ENCODE measurements at places on chromosomes 12 and 14.

GRCh38 chr14:49861699-49862088 lies 9.1 kb upstream of the NEMF start:
- peak; percentile 26 for DNase-seq

DNA sequence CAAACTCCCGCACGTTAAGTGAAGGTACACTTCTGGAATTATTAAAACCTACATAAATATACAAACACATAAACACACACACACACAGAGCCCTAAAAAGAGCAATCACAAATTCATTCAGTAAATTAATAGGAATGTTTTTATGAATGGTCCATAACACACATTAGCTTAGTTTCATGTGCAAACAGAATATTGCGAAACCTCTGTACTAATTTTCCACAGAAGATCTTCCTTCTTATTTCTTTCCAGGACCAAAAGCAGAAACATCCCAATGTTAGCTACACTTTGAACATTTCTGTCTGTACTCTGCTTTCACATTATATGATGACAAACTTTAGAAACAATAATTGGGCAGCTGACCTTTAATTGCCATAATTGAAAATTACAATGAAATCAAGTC lies 101.6 kb downstream of the SOX5 start:
- no peak for DNase-seq

DNA sequence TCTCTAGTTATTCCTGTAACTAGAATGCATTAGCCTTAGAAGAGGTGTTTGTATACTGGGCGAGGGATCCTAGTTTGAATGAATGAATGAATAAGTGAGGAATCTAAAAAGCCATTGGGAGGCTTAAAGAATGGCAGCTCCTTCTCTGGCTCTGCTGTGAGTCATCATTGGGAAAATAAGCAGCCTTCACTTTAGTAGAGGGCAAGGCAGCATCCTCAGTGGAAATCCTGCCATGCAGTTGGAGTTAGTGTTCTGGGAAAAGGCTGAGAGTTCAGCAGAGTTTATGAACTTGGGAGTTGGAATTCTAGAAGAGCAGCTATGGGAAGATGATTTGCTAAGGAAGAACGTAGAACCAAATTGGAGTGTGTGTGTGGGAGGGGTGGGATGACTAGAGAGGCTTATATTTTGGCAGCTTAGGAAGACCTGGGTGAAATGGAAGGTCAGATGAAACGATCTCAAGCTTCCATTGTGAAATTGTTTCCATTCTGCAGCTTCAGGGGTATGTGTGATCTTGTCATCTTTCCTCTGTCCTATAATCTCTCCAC lies 120.8 kb downstream of the PTCSC3 start:
- DNase-seq, result no peak

DNA sequence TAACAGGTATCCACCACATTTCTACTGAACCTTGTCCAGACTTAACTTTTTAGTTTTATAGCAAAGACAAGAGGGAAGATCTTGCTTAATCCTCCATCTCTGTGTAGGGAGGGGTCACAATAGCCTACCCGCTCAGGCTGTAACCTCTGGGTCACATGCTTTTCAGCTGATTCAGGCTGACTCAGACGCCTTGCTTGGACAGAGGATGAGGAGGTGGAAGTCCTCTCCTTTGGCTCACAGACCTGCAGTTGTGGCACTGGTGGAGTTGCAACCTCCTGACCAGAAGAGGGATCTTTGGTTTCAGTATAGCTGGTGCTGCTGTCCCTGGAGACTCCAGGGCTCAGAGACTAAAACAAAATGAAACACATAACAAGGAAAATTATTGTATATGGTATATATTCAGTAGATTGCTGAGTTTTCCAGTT lies 16.2 kb downstream of the ACIN1 start:
- DNase-seq, result no peak

- DNase-seq, result no peak
Observed at GRCh38 chr12:111705672-111706071, 19.8 kb downstream of the ACAD10 start.

- DNase-seq, result no peak
Observed at GRCh38 chr14:77014004-77014604, 14.4 kb downstream of the IRF2BPL start.

GRCh38 chr12:60205500-60205899 lies 609.7 kb downstream of the SLC16A7 start:
- no peak for DNase-seq

DNA sequence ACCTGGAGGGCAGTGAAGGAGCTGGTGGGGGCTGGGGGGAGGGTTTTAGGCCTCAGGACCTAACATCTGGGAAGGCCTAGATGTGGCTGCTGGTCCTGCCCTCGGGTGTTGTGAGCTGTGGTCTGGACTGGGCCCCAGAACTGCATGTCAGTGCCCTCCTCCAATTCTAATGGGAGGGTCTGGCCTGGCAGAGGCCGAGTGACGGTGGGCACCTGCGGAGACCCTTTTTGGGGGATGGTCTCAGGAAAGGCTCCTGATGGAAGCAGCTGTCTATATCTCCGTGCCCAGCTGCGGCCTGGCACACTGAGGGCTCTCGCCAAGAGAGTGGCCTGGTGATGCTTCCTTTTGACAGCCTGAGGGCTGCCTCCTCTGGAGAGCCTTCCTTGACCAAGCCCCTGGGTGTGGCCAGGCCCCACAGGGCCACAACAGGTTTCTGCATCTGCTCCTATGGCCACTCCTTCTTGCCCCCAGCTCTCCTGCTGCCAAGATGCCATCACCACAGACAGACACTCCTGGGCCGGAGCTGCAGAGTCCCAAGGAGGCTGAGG lies 5.3 kb downstream of the EXOC3L4 start:
- DNase-seq, result no peak

DNA sequence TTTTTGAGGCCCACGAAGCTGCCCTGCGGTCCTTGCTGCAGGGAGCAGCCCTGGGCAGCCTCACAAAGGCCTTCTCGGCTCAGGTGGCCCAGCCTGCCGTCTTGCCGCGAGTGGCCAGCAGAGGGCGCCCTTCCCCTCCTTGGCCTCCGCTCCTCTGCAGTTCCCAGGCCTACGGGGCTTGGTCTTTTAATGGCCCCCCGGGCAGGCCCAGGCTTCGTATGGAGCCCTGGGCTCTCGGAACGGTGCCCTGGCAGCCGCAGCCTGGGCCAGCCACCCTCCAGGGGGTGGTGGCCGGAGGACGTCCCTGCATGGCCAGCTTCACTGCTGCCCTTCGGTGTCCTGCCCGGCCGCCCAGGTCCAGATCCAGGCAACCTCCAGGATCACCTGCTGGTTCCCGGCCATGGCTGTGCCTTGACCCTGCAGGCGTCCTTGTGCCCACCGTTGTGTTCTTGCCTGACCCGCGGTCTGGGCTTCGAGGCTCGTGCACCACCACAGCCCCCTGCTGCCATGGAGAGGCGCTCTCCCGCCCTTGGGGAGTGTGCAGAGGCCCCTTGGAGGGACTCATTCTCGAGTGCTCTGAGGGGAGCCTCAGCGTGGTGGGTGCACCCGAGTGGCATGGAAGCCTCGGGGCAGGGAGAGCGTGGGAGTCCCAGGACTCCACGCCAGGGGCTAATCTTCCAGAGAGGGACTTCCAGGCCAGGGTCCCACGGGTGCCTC lies 9.4 kb downstream of the ASPG start:
- DNase-seq, result peak; percentile 54

GRCh38 chr12:117347588-117347987 lies 13.8 kb downstream of the NOS1 start:
- DNase-seq, result no peak

GRCh38 chr14:101194373-101195308 lies 291.1 kb upstream of the RTL1 start:
- DNase-seq, result no peak

DNA sequence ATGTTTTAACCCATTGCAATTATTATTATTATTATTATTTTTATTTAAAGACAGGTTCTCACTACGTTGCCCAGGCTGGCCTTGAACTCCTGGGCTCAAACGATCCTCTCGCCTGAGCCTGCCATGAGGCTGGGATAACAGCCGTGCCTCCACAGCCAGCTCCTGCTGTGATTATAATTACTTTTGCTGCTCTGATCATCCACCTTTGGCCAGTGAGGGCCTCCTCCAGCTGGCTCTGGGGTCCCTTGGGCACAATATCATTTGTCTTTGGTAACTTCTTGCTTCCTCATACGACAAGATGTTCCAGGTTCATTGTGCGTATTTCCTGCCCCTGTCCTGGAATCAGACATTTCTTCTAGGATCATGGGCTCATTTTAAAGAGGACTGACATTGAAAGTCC lies 28.4 kb downstream of the LRTM2 start:
- no peak for DNase-seq

GRCh38 chr12:51390891-51391282 lies 319 bp downstream of the GALNT6 start:
- no peak for DNase-seq

- DNase-seq, result no peak
Observed at GRCh38 chr12:120980800-120981368, 2.5 kb downstream of the HNF1A start.

GRCh38 chr12:42445891-42446290 lies 119.9 kb downstream of the PPHLN1 start:
- DNase-seq, result no peak

DNA sequence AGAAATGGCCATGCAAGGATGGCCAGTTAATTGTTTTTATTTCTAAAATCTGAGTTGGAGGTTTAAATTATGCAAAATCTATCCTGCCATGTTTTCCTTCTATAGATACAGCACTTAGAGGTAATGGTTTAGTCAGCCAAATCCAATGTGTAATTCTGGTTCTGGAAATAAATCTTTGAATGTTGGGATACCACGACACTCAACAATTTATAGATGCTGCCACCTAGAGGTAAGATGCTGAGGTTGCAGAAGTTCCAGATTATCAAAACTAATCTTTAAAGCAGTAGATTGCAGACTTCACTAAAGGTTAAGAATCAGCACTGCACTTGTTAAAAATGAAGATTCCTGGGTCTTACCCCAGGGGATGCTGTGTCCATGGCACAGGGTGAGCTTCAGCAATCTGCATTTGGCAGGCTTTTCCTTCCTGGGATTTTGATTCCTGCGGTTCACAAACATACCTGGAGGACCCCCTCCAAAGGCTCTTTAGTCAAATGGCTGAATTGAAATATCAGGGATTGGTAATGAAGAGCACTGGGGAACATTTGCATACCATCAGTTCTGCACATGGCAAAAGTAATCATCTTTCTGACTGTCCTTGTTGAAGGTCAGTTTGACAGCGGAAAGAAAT lies 53.4 kb upstream of the ANO4 start:
- no peak for DNase-seq

DNA sequence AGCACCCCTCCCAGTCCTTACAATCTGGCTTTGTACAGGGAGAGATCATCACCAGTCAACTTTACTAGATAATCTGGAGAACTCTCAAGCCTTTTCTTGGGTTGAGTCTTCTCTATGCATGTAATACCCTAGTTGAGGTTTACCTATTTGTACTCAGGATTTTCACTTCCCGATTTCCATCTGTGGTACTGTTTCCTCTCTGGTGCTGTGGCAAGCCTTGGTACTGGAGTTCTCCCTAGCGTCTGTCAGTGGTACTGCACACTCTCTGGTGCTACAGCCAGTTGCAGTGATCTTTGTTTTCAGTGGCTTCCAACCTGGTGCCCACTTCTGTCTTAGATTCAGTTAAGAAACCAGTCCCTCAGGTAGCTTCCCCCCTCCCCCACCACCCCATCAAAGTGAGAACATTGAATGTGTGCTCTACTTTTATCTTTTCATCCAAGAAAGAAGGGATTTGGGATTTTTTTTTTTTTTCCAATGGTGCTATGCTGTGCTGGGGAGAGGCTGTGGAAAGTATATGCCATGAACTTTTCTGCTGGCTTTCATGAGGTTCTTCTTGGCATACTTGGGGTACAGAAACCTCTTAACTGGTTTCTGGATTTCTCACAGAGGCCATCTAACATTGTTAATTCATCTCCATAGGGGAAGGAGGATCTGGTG lies 69.4 kb upstream of the EVL start:
- DNase-seq, result peak; percentile 43

DNA sequence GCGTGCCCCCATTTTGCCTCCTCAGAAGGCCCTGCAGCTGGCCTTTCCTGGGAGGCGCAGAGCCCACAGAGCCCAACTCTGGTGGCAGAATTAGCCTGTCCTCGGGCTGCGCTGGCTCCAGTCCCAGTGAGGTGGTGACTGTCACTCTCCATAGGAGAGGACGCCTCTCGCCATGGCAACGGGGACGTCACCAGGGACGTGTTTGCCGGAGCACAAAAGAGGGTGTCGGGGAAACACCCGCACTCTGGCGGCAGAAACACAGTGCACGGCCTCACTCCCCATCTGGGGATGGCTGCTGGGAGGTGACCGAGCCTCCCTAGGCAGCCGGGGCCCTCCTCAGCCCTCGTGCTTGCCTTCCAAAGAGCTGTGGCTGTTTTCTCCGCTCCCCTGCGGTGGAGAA lies 50.2 kb upstream of the NCOR2 start:
- no peak for DNase-seq

Measured in effector CD8-positive, alpha-beta T cell (primary cell).